BJ (cell line): ENCODE measurements at places on chromosomes 4 and X.

- DNase-seq: no peak
These were observed 70.7 kb upstream of the ANKRD17 start for GRCh38 chr4:73329300-73329699.

- no peak for DNase-seq
These were observed 195.8 kb downstream of the MAML3 start for GRCh38 chr4:139957986-139958738.

- no peak for DNase-seq
These were observed 167.9 kb upstream of the ZFP42 start for GRCh38 chr4:187827631-187828030.

GRCh38 chrX:51334276-51334675 lies 1.7 kb downstream of the NUDT10 start:
- no peak for DNase-seq

DNA sequence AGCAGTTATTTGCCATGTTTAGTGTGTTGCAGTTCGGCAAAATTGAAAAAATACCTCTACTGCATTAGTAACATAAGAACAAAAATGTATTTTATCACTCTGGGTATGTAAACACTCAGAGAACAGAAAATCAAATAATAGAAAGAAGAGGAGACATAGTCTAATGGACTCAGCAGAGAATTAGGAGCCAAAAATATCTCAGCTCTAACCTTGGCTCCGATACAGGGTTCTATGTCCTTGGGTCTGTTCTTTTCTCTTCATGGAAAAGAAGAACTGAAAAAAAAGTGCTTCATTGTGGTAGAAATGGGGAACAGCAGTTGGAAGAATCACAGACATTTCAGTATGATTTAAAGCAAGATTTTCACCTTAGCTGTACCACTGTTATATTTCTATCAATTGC lies 240.5 kb upstream of the CXXC4 start:
- no peak for DNase-seq
